ENCODE measurements at places on chromosomes 4 and X. TPM values are rescaled to one million over a fixed set of nuclear protein-coding genes. Genes with fewer than 3 reads are reported as not detected.

- no peaks in the 10 kb centered on the region for H3K36me3 ChIP-seq
- H3K4me3 ChIP-seq, result no peak overlapping the region
- DNase-seq, result no peak
- no peaks in the 10 kb centered on the region for H3K4me1 ChIP-seq
Observed at GRCh38 chrX:47843363-47843762, 6.7 kb downstream of the ZNF81 start.

DNA sequence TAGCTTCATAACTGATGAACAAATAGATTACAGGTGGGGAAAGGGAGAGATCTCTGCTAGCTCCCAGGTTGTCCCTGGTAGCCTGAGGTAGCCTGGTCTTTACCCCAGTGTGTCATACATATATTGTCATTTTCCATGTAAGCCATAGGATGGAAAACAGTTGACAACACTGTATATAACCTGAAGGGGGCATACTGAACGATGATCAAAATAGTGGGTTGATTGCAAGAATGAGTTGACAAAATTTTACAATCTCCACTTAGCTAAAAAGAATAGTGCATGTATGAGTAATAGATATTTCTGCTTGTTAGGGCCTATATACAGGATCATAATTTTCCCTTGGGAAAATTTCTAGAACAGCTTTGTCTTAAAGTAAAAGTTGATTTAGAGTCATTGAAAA is 304.1 kb upstream of the HAND2 start:
- no peak overlapping the region for H3K27ac ChIP-seq
- no peak for DNase-seq
- H3K4me1 ChIP-seq, result no peaks in the 10 kb centered on the region
- no peak overlapping the region for H3K4me3 ChIP-seq
- no peaks in the 10 kb centered on the region for H3K27me3 ChIP-seq

Gene F8
- total RNA-seq, result 10.9 TPM

Gene HEPH
- 64.5 TPM for total RNA-seq

GRCh38 chr4:82282875-82283274 is 90.9 kb downstream of the HNRNPD start:
- DNase-seq, result no peak
- peaks cover 4% of the 10 kb centered on the region for H3K4me1 ChIP-seq
- no peaks in the 10 kb centered on the region for H3K36me3 ChIP-seq

Gene ASB9
- total RNA-seq, result not detected

Gene PRDM8
- 5.0 TPM for total RNA-seq
